ENCODE measurements at places on chromosomes 13 and 19.

DNA sequence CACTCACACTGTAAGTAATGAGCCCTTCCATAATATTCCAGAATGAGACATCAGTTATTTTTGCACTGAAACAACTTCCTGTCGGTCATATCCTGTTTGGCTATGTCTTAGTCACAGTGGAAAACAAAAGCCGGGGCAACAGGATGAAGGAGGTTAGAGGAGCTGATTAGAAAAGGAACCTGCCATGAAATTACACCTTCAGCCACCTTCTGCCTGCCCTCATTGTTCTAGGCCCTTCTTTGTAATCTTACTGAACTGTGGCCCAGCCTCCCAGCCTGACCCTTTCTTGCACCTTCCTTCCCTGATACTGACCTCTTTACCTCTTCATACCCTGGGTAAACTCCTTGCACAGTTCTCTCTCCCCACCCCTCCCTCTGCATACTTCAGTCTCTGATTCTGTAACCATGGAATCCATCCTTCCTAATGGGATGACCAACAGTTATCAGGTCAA lies 67.3 kb downstream of the DOCK9 start:
- DNase-seq = no peak

DNA sequence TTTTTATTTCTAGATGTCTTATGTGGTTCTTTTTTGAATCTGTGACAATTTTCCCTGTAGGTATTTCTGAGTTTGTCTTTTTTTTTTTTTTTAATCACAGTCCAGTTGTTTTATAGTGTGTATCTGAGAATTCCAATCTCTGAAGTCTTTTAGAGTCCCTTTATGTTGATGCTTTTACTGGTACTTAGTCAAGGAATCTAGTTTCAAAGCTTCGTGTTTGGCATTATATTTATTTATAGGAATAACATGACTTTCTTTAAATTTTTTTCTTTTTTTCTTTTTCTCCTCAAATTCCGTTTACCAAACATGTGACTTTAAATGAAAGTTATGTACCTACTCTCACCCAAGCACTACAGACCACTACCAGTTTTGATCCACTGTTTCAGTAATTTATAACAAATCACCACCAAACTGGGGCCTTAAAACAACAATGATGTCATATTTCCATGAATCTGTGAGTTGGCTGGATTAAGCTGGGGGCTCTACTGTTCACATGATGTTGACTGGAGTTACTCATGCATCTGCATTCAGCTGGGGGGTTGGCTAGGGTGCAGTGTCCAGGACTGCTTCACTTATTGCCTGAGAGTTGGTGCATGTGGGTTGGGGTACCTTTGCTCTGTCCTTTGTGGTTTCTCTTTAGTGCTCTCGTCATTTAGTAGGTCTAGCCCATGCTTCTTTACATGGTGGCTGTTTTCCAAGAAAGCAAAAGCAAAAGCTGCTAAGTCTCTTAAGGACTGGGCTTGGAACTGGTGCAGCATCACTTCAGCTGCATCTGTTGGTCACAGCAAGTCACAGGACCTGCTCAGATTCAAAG lies 22.3 kb downstream of the KCTD4 start:
- DNase-seq = no peak

- no peak for DNase-seq
Observed at GRCh38 chr13:71659404-71659803, 207.6 kb downstream of the DACH1 start.

- DNase-seq = no peak
Observed at GRCh38 chr19:11551603-11552235, 7.3 kb downstream of the ELOF1 start.

Measured in stimulated activated CD8-positive, alpha-beta memory T cell treated with anti-CD3 and anti-CD28 coated beads, Interleukin-4, amount 100 ng/mL, for 1 hour (primary cell).